ENCODE measurements at places on chromosomes 5 and 9.

DNA sequence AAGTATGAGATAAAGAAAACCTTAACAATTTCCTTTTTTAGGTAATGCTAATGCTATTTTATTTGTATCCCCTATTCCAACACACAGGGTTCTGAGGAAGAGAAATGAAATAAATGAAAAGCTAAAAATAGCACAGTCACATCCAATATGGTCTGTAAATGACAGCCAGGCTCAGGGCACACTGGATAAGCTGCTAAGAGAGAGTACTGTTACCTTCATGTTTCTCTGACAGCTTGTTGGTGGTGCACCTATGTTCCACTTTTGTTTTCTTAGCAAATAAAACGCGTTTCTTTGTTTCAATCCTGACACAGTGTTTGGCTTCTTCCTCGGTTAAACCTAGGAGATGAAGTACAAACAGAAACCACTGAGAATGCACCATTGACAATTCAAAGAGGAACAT is 41.3 kb downstream of the C6 start:
- no peak for DNase-seq

GRCh38 chr9:70696694-70697335 is 282.4 kb upstream of the KLF9 start:
- no peak for DNase-seq

DNA sequence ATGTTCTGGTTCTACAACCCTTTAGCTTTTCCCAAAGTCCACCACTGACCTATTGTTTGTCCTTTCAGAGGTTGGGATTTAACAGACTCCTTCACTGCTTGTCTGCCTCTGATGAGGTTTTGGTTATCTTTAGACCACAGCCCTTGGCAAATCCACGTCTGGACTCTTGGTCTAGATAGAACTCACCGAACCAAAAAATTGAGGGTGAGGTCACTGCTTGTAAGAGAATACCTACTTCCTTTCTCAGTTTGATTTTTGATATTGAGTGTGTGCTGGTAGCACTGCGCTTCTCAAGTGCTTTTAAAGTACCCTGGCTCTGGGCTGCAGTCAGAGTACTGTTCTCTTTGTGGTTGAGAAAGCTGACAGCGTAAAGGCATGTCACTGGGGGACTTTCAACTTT is 61.7 kb downstream of the JMY start:
- peak; percentile 11 for DNase-seq

DNA sequence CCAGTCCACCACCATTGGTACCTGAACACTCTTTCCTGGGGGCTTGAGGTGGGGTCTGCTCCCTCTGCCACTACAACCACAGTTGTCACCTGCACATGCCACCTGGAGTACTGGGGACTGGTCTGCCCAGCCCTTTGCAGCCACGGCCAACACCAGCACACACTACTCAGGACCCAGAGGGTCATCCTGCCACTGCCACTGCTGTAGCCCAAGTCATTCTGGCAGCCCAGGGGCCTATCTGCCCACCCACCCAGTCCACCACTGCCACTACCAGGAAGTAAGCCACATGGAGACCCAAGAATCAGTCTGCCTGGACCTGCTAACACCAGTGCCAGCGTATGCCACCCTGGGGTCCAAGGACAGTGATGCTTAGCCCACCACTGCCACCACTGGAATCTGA is 302.4 kb upstream of the TRPC7 start:
- DNase-seq: no peak

DNA sequence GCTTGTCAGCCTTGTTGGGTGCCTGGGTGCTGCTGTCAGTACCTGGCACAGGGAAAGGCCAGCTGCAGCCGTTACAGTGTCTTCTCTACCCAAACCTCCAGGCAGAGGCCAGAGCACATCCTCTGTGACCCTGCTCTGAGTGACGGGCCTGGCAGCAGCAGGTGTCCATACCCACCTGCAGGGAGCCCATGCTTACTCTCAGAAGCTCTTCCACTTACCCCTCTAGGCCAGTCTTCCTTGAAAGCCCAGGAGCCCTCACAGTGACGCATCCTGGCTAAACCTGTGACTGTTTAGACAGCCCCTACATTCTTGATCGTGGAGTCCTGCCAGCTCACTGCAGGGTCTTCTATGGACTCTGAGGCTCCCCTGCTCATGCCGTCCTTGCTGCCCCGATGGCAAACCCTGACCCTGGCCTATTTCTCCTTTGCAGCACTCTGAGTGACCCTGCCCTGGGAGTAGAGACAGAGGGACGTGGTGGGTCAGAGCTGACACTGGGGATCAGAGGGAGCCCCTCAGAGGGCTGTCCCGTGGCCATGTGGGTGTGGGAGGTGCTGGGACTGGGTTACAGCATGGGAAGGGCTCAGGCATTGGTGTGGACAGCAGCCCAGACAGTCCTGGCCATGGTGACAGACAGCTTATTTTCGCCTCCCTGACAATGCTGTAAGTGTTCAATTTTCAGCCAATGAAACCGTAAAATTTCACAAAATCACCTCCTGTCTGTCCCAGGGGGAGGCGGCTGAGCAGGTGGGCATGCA is 67.6 kb upstream of the RNF130 start:
- DNase-seq: no peak

GRCh38 chr9:109369285-109369684 is 48.4 kb upstream of the EPB41L4B start:
- no peak for DNase-seq

DNA sequence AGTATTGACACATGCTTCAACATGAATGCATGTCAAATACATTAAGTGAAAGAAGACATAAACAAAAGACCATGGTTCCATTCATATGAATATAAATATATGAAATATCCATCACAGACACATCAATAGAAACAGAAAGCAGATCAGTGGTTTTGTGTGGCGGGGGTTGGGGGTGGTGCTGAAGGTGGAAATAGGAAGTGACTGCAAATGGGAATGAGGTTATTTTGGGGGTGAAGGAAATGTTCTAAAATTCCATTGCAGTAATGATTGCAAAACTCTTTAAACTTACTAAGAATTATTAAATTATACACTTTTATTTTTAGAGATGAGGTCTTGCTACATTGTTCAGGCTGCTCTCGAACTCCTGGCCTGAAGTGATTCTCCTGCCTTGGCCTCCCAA is 28.7 kb downstream of the TAF1L start:
- DNase-seq: no peak

DNA sequence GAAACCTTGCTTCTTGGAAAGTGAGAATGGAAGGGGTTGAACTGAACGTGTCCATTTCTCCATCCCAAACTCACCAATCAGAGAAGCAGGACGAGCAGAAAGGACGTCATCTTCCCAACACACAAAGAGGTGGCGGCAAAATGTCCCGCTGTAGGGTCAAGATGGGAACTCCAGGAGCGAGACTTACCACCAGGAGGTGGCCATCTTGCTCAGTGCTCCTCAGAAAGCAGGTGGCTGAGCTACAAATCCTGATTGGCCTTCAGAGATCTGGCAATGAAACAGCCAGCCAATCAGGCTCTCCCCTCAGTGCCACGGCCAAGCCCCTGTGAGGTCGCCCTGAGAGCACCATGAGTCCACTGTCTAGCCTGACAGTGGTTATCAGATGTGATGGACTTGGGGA is 259.0 kb downstream of the NDUFS4 start:
- DNase-seq: no peak

DNA sequence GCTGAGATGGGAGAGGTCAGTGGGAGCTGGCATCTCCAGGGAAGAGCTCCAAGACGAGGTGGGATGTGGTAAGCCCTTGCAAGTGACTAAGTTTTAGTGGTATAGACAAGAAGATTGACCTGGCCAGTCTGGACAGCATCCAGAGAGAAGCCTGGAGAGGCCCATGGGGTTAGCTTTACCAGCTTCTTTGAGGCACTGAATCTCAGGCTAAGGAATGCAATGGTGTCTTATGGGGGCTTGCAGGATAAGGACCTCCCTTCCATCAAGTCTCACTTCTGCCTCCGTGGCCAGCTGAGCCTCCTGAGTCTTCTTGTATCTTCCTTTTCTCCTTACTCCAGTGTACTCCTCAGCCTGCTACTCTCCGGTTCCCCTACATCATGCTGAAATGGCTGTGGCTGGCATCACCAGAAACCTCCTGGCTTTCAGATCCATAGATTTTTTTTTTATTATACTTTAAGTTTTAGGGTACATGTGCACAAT is 56.5 kb upstream of the JADE2 start:
- DNase-seq: no peak

GRCh38 chr5:81121273-81121672 is 111.8 kb upstream of the CKMT2 start:
- no peak for DNase-seq

- DNase-seq: peak; percentile 66
Observed at GRCh38 chr5:42889311-42889933, 77.7 kb upstream of the SELENOP start.

GRCh38 chr9:99405359-99405758 is 183.3 kb downstream of the SEC61B start:
- DNase-seq: no peak

- DNase-seq: no peak
Observed at GRCh38 chr9:121556580-121556979, 56.9 kb upstream of the GGTA1 start.

GRCh38 chr5:142074006-142074405 is 34.6 kb upstream of the NDFIP1 start:
- no peak for DNase-seq

DNA sequence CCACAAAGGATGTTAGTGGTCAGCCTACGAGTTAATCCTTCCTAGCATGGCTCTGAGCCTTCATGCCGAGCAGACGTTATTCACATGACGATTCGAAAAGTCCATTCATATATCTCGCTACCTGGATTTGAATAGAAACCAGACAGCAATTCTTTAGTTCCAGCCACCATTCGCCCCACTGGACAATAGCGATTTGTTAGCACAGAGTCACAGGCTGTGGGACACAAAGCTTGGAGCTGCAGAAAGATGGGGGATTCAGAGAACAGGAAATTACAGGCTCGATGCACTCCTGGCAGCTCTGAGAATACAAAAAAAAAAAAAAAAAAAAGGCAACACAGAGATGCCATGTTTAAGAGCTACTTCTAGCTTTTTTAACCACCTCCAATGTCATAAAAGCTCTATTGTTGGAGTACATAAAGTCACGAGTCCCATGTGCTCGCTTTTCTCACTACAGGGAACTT is 110.7 kb downstream of the NR6A1 start:
- peak; percentile 15 for DNase-seq

DNA sequence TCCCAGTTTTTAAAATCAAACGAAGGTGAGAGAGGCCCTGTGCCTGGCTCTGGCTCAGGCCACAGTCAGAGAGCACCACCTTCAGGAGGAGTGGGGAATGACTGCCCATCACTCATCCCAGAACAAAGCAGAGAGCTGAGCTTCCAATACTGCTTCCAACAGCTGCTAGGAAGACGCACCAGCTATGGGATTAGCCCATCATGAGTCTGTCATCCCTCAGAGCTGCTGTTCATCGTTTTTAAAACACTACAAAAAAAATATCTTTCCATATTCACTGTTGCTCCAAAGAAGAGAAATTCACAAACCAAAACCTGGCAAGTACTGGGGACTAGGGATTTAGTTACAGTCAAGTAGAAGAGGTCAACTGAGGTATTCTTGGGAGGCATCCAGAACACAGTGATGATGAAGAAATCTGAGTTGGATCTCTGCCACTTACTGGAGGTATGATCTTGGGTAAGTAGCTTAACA is 102.4 kb downstream of the CDK5RAP2 start:
- peak; percentile 27 for DNase-seq

GRCh38 chr9:135821116-135821515 is 86.2 kb downstream of the CAMSAP1 start:
- no peak for DNase-seq

- no peak for DNase-seq
Observed at GRCh38 chr9:89657765-89658164, 53.0 kb downstream of the GADD45G start.

- DNase-seq: no peak
Observed at GRCh38 chr9:99326112-99326916, 104.2 kb downstream of the SEC61B start.

- no peak for DNase-seq
Observed at GRCh38 chr5:172911976-172912375, 47.2 kb upstream of the RPL26L1 start.

GRCh38 chr9:69877852-69878514 is 57.4 kb downstream of the CFAP95 start:
- no peak for DNase-seq

DNA sequence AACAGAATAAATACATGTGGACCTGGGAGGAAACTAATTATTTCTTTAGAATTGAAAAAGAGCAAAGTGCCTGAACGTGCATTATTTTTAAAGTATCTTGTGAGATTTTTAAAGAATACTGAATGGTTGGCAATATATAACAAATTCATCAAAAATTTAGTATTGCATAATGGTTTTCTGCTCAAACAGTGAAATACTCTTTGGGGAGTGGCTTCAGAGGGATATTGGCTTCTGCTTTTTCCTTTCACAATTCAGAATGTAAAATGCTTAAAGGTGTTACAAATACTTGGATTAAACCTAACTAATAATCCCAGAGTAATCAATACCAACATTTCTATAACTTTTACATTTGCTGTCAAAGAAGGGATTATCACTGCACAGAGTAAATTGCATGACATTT is 379.3 kb upstream of the CHD1 start:
- no peak for DNase-seq

GRCh38 chr5:166709691-166710090 is 1581.8 kb upstream of the WWC1 start:
- DNase-seq: no peak

DNA sequence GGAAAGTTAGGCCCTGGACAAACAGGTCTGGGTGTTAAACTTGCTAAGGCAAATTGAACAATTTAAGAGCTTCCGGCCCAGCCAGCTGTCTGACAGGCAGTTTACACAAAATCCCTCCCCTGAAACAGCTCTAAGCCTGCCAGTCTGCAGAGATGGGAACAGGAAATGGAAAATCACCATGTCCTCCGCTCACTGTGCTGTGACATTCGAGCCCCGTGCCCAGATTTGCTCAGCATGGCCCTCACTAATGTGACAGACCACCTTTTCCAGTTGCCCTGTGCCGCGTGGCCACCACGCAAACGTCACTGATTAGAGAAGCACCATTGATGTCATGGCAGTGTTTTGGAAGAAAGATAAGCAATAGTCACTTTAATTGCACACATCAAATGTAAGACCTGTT is 41.0 kb downstream of the CCNJL start:
- no peak for DNase-seq

DNA sequence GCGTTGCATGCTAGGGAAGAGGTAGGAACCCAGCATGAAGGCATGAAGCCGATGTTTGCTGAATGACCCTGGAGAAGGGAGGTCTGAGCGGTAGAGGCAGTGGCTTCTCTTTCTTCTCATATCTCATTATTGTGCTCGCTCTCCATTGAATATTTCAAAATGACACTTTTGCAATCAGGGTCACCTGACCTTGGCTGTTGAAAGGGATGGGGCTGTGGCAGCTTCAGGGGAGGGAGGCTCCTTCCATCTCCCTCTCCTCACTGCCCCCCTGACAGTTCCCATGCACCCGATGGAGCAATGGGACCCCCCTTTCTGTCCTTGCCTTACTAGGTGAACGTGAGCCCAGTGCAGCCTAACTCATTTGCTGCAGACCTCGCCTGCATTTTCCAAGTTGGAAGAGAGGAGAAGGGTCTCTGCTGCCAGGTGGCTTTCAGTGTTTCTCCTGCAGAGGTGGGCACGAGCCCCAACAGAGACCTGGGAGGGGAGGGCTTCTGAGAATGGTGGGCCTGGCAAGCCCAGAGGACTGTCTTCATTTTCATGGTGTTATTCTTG is 17.9 kb downstream of the STC2 start:
- DNase-seq: no peak

GRCh38 chr9:18638371-18639249 is 164.7 kb downstream of the ADAMTSL1 start:
- no peak for DNase-seq

- DNase-seq: no peak
Observed at GRCh38 chr9:100428871-100429654, 2.1 kb downstream of the MSANTD3 start.
